ENCODE measurements at places on chromosomes 1 and 21.

DNA sequence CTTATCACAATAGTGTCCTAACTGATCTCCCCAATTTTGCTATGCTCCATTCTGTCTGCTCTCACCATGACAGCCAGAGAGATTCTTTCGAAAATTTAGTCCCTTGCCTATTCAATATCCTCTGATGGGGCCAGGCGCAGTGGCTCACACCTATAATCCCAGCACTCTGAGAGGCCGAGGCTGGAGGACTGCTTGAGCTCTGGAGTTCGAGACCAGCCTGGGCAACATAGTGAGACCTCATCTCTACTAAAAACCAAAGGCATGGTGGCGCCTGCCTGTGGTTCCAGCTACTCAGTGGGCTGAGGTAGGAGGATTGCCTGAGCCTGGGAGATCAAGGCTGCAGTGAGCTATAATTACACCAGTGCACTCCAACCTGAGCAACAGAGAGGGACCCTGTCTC, 16.1 kb upstream of the PDZK1IP1 start:
- no peak for DNase-seq

- DNase-seq: no peak
Measured at GRCh38 chr1:1370771-1371300, 4.2 kb downstream of the AURKAIP1 start.

DNA sequence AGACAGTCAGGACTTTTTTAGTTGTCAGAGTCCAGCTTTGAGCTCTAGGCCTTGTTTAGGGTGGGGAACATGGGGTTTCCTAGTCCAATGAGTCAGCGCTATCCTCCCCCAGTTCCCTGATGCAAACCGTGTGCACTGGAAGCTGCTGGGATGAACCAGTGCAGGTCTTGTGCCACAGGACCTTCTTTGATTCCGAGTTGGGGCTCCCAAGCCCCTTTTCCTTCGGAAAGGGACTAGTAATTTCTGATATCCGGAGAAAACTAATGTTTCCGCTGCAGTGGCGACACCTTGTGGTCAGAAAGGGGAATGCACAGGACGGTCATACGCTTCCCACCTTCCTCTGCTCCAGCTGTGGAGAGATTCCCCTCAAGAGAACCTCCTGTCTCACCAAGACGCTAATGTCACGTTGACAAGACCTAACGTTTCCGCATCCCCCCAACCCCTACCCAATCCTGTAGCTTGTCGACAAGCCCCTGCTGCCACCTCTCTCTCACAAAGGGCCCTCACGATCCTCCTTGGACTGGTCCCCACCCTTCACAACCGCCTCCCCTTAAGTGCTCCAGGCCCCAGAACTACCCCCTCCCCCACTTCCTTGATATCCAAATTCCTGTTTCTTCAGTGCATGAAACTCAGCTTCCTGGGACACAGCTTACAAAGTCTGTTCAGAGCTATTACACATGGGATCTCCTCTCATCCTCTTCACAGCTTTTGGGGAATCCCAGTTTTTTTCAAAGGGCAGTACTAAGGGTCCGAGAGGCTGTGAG, 30.9 kb downstream of the GPA33 start:
- DNase-seq: peak; percentile 48

DNA sequence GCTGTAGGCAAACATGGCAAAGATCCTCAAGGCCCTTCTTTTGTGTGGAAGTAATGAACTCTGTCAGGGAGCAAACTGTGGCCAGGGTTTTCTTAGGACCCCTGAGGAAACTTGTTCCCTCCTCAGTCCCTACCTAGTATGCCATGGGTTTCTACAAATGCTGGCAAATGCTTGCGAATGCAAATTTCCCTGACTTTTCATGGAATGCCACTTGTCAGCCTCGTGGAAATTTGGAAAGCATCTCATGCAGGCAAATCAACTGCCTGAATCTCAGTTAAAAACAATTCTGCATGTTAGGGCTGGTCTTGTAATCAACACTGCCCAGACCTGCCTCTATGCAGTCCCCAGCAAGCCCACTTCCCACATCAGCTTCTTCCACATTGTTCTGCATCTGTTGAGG, 334.9 kb upstream of the AJAP1 start:
- no peak for DNase-seq

- no peak for DNase-seq
Measured at GRCh38 chr1:70462611-70463010, 51.5 kb downstream of the CTH start.

DNA sequence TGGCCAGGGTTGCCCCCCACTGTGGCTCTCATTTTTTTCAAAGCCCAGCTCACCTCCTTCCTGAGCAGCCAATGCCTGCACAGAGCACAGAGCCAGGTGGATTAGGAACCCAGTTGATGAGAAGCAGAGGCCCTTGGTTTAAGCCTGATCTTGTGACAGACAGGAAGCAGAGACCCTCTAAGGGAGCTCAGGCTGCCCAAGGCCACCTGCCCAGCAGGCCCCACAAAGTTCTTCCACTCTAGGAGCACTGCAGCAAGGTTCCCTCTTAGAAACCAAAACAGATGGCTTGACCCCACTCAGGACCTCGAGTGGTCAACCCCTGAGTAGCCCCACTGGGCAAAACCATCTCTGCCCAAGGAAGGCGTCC, 25.5 kb upstream of the PRSS38 start:
- no peak for DNase-seq

DNA sequence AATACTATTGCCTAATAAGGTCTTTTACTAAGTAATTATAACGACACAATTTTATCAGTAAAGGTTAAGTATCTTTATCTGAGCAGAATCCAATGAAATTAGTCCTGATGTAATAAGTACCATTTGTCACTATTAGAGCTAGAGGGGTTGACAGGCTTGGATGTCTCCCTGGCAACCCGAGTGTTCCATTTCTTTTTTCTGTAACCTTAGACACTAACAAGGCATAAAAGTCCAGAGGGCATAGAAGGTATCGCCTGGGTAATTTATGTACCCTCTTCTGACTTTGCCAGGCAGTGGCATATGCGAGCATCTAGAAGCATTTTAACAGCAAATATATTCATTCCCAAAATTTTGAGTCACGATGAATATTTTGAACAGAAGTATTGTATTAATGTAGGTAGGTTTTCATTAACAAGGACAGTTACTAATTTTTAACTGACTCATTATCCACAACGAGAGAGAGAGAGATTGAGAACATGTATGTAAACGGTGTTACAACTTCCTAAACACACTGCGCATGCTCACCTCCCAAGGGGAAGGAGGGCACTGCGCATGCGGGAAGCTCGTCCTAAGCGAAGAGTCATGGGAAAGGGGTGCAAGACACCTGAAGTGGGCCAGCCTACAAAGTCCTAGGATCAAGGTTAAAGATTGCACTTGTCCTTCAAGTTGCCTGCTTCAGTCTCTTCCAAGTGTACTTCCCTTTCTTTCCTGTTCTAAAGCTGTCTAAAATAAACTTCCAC, 423.9 kb downstream of the DSCAM start:
- DNase-seq: no peak

- no peak for DNase-seq
Measured at GRCh38 chr1:24918995-24919605, 11.0 kb downstream of the RUNX3 start.

DNA sequence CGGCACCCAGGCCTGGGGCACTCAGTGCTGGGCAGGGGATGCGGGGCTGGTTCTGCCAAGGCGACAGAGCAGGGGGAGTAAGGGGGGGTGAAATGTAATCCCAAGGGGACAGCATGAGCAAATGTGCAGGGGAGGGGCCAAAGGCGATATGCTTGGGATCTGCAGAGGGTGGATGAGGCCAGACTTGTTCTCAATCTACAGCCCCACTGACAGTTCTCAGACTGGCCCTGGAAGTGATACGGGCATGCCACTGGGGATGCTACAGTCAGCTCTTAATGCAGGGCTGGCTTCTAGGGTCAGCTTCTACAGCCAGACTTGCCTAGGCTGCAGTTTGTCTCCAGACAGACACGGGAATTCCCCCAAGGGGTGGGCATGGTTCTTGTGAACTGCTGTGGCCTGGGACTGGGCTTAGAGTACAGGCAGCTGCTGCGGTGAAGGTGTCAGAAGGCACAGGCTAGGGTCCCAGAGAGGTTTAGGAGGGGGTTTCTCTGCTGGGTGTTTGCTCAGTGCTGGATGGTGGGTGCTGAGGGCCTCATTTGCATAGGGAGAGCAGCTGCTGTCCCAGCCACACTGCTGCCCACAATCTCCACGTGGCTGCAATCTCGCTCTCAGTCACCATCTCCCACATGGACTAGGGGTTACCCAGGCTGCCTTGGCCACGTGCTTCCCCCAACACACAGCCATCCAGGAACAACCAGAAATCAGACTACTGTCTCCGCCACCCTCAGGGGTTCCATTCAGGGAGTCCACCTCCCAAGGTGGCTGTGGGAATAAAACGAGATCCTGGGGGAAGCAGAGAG, 190.1 kb downstream of the HIVEP3 start:
- peak; percentile 56 for DNase-seq

- no peak for DNase-seq
Measured at GRCh38 chr1:15628003-15628402, 10.7 kb downstream of the DDI2 start.

GRCh38 chr1:206419783-206420182, 50.5 kb upstream of the IKBKE start:
- no peak for DNase-seq

DNA sequence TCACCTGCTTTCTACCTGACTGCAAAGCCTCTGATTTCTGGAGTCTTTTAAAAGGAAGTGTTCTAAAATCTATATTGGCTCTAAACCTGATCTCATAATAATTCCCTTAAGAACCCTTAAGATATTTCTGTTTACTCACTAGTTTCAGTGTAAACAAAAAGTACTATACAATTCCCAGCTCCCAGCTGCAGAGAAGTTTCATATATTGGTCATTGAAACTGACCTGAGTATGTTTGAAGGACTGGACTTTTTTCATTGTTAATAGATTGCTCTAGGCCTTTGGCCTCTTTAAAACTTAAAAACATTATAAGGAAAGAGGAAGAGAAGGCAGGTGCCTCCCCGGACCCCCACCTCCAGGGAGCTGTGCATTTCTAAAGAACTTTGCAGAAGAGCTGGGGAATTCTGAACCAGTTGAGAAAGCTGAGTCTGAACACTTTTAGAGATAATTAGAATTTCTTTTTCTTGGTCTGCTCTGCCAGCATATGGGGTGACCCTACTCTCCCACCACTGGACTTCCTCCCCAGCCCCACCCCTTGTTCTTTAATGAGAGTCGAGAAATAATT, 23.7 kb downstream of the CLIC6 start:
- DNase-seq: no peak

- DNase-seq: no peak
Measured at GRCh38 chr1:82534996-82535395, 734.3 kb downstream of the ADGRL2 start.

- DNase-seq: no peak
Measured at GRCh38 chr21:29208682-29209059, 78.2 kb downstream of the MAP3K7CL start.

DNA sequence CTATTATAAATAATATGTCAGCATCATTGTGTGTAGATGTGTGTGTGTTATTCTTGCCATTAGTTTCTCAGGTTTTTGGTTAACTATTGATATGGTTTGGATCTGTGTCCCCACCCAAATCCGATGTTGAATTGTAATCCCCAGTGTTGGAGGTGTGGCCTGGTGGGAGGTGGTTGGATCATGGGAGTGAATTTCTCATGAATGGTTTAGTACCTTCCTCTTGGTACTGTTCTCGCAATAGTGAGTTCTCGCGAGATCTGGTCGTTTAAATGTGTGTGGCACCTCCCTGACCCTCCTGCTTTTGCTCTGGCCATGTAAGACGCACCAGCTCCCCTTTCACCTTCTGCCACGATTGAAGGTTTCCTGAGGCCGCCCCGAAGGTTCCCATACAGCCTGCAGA, 9.6 kb upstream of the POFUT2 start:
- no peak for DNase-seq

DNA sequence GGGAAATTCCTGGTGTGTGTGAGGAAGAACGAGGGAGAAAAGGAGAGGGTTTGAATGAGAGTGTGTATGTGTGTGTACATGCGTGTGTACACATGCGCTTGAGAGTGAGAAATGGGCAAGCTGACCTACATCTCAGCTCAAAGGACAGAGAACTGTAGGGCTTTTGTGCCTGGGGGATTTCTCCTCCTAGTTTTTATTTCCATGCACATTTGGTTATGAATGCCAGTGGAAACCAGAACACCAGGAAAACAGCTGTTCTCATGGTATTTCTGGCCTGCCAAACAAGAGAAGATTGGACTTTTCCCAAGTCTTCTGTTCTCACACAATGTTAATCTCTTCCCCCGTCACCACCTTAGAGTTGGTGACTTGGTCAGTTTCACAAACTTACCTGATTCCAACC, 45.2 kb downstream of the SLC44A3 start:
- DNase-seq: peak; percentile 57

GRCh38 chr21:35127026-35127425, 77.9 kb upstream of the RUNX1 start:
- no peak for DNase-seq

- DNase-seq: no peak
Measured at GRCh38 chr1:94621395-94621794, 79.8 kb upstream of the F3 start.

DNA sequence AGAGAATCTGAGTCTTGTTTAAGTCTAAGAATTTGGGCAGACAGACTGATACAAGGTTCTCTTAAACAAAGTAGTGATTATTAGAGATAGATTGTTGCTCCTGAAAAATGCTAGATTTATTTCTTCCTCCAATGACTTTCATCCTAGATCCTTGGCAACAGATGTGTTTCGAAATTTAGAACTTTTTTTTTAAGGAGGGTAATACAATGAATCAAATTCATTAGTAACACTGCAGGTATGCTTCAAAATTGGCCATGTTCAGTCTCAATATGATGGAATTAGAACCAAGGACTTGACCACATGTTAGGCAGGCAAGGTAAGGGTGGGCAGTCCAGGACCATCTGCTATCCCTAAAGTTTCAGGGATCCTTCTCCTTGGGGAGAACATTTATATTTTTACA, 4.5 kb upstream of the LCE1F start:
- DNase-seq: no peak

DNA sequence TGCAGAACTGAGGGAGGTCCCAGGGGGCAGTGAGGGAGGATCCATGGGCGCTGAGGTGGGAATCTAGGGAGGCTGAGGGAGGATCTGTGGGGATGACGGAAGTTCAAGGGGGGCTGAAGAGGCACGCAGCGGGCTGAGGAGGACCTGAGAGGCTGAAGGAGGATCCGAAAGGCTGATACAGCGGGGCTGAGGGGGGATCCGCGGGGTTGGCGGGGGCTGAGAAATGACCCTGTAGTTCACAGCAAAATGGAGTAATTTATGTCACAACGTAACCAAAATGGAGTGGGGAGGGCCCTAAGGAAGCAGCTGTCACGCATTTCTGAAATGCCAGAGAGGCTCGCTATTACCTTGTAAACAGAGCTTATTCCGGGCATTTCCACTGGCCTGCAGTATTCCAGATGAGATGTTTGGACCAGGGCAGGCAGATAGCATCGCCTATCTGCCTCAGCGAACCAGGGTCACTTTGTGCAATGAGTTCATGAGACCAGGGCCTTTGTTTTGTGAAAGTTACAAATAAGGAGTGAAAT, 926 bp upstream of the MRPL55 start:
- no peak for DNase-seq

GRCh38 chr1:81554108-81554507, 246.6 kb upstream of the ADGRL2 start:
- no peak for DNase-seq

Measured in pons (tissue), 1 donor.